Activated T-helper 1 cell treated with Interleukin-2 at 50 U/mL for 16 hours (primary cell): ENCODE measurements at places on chromosomes 5 and 9.

GRCh38 chr9:134029248-134030226 is 4.3 kb downstream of the BRD3OS start:
- no peak for DNase-seq

- no peak for DNase-seq
Observed at GRCh38 chr9:112091810-112092209, 83.3 kb downstream of the SUSD1 start.

GRCh38 chr9:136051453-136051836 is 43.6 kb downstream of the NACC2 start:
- DNase-seq: no peak

DNA sequence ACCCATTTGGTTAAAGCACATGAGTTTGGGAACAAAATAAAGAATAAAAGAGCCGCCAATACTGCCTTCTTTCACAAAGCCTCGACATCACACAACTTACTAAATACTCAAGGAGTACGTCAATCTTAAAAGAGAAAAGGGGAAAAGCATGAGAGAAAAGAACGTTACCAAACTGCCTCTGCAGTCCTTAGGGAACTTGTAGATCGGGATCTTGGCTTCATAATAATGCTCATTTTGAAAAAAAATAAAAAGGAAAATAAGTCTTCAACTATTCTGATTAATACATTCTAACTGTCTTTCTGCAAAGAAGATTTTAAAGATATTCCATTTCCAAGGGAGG is 618.4 kb downstream of the PDE4D start:
- no peak for DNase-seq

GRCh38 chr5:417301-418161 is 25.4 kb upstream of the EXOC3 start:
- no peak for DNase-seq

- DNase-seq: no peak
Observed at GRCh38 chr5:8176101-8176693, 307.2 kb downstream of the MTRR start.

DNA sequence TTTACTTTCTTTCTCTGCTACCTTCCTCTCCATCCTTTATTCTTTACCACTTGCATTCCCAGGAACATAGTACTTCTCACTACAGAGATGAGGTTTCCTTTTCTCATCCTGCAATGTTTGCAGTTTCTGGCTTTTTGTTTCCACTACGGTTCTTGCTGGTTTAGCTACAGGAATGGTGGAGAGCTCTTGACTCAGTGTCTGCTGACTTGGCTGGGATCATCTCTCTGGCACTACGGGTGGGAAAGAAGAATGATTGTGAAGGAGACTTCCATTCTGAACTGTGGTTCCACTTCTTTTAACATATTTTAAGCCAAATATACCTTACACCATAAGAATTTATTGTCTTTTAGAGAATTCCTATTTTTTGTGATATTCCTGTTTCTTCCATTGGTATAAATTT is 65.1 kb downstream of the NREP start:
- DNase-seq: no peak

- DNase-seq: no peak
Observed at GRCh38 chr5:91339063-91339705, 43.9 kb downstream of the ARRDC3 start.

DNA sequence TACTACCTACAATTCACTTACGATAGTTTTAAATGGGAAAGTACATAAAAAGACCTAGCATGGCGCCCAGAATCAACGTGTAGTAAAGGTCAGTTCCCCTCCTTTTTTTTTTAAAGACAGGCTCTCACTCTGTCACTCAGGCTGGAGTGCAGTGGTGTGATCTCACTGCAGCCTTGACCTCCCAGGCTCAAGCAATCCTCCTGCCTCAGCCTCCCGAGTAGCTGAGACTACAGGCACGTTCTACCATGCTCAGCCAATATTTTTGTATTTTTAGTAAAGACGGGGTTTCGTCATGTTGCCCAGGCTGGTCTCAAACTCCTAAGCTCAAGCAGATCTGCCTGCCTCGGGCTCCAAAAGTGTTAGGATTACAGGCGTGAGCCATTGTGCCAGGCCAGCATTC is 40.7 kb upstream of the MTMR12 start:
- DNase-seq: no peak

GRCh38 chr9:76415731-76416130 is 21.5 kb upstream of the RFK start:
- no peak for DNase-seq

DNA sequence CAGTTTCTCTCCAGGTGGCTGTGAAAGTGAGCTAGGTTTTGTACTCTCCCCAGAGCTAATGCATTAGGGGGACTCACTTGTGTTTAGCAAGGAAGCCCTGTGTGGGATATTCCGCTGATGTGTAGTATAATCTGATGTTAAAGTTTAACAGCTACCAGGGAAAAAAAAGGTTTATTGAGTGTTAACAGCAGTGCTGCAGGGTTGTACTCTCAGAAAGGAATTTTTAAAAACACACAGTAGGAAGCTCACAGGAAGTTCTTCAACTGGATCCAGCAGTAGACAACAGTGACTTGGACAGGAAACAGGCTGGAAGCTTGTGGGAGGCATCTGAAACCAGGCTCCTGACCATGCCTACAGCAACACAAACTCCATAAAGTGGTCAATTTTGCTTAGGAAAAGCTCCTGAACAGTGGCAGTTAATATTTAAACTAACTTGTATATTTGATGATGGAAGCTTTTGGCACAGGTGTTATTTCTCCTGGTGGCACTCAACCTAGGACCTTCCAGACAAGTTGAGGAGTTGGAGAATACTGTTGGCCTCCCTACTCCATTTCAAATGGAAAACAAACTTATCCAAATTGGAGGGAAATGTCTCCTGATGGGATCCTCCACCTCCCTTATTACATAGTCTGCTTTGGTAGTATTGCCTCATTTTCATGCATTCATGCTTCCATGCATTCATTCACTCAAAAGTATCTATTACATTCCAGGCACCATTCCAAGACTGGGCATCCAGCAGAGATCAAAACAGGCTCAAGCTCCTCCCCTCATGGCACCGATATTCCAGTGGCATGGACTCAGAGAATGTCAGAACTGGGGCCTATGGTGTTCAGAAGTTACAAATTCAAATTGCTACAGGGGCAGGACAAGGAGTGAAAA is 54.7 kb downstream of the FOXD1 start:
- no peak for DNase-seq

DNA sequence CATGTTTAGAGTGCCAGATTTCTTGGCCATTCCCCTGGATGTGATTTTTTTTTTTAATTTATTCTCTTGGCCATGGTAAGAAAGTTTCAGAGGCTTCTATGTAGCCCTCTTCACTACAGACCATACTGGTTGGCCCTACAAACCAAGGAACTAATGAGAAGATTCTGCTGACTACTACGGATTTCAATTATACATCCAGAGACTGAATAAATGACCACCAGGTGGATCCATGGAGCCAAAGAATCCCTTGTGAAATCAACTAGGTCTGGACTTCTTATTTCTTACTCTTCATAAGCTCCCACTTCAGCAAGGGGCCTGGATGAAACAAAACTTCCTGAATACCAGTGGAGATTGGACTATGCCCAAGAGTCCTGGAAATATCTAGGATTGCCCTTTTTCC is 27.6 kb downstream of the ZNF622 start:
- no peak for DNase-seq

DNA sequence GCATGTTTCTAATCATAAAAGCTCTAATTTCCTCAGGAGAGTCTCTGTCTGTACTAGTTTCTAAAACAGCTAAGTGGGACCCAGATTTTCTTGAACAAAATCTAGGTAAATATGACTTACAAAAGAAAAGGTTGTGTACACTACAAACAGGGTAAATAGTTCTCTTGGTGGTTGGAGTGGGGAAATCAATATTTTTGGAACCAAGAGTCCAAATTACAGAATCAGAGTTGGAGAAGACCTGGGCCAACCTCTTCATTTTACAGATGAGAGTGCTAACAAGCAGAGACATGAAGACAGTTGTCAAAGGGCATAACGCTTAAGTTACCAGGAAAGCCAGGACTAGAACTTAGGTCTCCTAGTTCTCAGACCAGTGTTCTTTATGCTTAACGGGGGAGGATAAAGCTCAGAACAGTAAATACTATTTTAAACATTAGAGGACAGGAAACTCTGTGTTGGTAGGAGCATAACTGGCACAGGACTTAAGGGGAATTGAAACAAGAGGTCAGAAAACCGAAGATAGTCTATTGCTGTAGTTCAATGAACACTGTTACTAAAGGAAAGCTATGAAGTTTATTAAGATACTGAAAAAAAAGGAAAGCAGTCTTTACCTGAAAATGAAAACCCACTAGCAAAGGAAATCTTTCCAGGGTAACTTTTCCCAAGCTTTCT is 9.3 kb upstream of the GOLGA1 start:
- no peak for DNase-seq

DNA sequence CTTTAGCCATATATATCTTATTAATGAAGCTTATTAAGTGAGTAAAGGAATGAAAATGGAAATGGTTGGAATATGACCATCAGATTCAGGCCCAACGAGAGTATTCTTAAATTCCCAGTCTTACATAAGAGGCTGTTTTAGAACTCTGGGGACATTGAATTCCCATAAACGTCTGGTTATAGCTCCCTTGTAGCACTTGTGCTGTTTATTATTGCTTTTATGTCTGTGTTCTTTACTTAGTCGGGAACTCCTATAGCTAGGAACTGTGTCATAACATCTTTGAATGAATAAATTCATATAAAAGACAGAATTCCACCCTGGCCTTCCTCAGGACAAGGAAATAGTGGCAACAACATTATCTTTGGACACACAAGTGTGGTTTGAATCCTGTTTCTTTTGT is 58.4 kb downstream of the SH3GL2 start:
- no peak for DNase-seq

GRCh38 chr5:42811591-42812446 is at the start of gene SELENOP:
Gene SELENOP, minus strand, starts transcription at chr5:42811892. Its CDS starts 3,539 bp downstream, at chr5:42808353.
- DNase-seq: no peak

DNA sequence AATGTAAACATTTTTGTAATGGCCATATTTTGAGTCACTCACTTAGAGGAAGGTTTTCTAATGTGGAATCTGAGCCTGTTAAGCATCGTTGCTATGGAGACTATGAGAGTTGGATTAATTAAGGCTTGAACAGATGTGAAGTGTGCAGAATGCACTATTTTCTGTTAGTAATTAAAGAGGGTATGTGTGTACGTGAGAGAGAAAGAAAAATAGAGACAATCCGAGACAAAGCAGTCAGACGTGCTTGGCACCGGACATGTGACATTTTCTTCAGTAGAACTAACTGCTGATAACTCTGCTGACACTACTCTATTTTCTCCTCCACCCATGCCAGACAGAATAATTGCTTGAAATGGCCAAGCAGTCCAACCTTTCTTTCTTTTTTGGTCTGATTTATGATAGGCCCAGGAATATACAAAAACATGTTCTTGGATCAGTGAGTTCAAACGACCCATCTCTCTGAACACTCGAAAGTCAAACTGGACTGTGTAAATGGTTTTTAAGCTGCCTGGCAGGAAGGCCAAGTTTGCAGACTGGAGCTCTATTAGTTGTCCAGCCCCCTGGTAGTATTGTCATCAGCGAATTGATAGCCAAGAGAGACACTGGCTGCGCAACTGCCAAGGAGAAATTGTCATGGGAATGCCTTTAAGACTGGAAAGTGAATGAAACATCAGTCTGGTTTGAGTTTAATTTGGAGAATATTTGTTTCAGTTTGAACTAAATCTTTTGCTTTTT is 322.1 kb downstream of the ARHGEF28 start:
- no peak for DNase-seq

GRCh38 chr9:78573669-78574068 is 276.7 kb downstream of the PSAT1 start:
- DNase-seq: no peak

DNA sequence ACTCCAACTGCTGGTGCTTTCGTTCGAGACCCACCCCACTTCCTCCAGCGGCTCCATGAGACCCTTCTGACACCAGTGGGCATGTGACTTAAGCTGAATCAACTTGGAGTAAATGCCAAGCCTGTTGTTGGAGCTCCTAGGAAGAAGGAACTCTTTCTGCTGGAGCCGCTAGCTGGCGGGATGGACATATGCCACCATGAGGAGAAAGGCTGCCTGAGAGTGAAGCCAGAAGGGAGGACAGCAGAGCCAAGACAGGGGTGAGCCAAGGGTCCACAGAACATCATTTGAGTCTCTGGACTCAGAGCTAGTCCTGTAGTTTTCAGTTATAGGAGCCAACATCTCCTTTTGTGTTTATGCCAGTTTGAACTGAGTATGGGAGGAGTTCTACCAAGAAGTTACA is 35.9 kb downstream of the ANXA6 start:
- no peak for DNase-seq

GRCh38 chr5:175216991-175217390 is 227.0 kb downstream of the DRD1 start:
- no peak for DNase-seq

DNA sequence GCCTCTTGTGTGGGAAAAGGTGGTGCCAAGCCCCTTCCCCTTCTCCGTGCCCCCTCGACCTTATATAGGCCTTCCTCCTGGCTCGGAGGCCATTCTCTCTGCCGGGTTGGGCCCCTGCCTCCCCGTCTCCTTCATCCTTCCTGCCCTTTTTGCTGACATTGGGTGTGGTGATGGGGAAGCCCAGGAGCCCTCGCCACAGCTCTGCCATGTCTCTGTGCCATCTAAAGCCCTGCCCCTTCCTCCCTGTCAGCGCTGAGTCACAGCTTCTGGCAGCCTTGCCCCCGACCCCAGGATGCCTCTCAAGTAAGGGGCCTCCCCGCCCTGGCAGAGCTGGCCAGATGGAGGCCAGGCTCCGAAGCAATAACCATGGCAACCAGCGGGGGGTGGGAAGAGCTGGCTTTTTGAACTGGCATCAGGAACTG is 30.4 kb downstream of the JADE2 start:
- DNase-seq: peak; percentile 62

DNA sequence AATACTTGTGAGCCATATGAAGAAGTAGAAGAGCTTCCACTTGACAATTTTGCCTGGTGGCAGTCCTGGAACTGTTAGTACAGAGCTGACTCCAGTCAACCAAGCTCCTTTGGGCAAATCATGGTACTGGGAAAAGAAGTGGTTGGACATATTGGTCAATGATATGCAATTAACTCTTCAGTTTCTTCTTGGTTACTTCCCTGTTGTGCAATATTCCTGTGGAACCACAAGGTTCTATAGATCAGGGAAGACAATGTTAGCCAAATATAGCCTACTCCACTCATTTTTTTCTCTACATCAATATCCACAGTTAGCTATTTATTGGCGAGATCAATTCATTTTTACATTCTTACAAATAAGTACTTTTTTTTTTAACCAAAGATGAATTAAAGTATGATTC is 14.4 kb upstream of the GDA start:
- DNase-seq: no peak

DNA sequence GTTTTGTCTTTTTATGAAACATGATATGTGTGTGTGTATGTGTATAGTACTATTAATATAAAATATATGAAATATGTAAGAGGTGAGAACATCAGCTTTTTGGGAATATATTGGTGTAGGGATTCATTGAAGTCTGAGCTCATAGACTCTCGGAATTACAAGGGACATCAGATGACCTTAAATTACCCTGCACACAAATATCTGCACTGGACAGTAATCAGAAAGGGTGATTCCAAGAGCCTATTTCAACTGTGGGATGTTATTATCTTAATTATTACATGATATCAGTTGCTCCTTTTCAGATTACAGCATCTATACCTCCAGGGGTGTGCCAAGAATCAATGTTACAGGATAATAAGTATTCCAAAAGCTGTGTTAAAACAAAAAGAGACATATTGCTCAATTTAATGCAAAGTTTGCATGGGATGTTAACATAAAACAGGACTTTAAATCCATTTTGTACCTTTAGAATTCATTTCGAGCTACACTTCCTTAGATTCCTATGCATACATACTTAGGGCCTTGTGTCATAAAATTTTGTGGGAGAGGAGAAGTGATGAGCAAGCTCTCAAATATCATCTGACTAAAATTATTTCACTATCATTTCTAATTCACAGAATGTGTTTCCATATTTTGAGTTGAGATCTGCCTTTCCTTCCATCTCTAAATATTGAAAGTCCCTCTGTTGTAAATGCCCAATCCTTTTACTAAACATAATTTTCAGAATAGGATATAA is 365.2 kb downstream of the BRINP1 start:
- no peak for DNase-seq
